ENCODE measurements at places on chromosomes 7 and 10.

DNA sequence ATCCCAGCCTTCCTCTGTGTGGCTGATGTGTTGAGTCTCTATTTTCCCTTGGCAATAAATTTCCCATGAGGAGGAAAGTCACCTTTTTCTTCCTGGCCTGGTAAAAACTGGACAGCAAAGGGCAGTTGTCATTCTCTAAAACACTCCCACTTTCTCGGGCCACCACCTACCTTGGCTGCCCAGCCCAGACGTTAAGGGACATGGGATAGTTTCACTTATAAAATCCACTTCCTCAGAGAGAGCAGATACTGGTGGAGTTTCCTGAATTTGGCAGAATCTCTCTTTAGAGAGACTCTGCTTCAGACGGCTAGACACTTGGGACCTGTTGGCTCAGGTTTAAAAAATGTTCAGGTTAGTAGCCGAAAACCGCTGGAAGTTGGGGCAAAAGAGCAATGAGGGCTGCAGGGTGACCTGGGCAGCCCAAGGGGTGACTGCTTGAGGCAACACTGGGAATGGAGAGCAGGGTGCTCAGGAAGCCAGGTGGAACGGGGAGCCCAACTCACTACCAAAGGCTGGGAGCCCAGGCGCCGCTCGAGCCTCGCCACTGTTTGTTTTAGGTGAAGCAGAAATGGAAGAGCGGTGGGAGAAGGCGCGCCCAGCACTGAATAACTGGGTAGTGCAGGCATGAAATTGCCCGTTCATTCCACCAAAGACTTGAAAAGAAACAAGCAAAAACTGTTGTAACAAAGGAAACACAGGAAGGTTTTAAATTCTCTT, 186.1 kb downstream of the TRIL start:
- no peak for DNase-seq

GRCh38 chr7:130909161-130909836, 175.3 kb upstream of the KLF14 start:
- no peak for DNase-seq

DNA sequence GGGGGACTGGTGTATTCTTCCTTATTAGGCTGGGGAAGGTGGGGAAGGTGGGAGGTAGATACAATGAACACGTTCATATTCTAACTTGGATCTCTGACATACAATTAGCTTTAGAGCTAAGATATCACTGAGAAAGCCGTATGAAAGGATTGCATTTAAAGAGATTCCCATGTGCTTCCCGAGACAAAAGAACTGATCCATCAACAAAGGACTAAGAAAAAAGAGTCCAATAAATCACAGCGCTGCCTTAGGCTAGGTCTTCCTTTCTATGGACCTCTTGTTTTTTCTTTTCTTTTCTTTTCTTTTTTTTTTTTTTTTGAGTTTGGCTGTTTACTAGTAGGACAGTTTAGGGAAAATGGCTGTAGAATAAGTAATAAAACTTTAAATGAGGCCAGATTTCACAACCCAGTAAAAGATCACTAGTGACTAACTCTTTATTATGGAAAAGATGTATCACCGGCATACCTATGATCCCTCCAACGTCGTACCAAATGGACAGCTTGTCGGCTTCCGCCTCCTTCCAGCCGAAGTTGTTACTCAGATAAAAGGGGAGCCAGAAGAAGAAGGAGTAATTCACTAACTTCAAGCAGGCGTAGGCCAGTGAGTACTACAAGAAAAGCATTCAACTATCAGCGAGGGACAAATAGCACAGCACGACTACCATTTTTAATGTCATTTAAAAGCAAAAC, 50.0 kb downstream of the SLC37A3 start:
- no peak for DNase-seq

DNA sequence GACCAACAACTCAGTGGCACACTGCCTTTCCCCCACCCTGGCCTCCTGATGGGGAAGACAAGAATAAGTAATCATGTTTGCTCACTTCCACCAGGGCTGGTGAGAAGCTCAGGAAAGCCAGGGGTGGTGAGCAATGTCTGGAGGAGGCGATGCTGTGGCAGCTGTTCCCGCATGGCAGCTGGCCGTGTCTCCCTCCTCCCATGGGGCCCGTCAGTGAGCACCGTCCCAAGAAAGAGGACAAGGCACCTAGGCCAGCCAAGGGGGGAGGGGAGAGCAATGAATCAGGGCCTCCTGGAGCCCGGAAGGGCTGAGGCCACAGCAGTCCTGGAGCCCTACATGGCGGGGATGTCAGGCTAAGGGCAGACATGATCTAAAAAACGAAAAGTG, 69.2 kb upstream of the INSIG1 start:
- no peak for DNase-seq

DNA sequence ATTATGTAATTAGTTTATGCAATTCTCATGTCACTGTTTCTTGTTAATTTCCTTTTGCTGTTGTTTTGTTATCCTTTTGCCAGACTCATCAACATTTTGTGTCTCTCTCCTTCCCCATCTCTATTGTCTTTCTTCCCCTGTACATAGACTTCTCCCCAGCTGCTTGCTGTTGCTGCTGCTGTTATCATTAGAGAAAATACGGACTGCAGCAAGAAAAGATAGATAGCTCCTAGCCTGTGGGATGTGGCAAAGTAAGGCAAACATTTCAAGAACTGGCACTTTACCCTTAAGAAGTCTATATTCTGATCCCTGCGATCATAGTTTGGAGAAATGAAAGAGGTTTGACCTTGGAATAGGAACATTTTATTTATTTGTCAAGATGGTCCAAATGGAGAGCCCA, 162.2 kb downstream of the AOAH start:
- no peak for DNase-seq

DNA sequence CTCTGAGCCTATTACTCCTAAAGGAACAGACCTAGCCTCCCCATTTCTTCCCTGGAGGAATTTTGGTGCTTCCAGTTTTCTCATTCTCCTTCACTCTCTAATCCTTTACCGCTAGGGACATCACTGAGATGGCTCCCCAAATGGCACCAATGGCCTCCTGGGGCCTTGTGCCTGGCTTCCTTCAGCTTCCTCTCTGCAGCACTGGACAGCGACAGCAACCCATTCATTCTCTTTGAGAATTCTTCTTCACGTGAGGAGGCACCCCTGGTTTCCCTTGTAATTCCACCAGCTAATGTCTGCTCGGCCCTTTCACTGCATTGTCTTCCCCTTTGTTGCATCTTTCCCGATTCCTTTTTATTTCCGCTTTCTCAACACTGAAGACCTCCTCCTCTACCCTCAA, 24.6 kb upstream of the KDM7A start:
- DNase-seq, result no peak

DNA sequence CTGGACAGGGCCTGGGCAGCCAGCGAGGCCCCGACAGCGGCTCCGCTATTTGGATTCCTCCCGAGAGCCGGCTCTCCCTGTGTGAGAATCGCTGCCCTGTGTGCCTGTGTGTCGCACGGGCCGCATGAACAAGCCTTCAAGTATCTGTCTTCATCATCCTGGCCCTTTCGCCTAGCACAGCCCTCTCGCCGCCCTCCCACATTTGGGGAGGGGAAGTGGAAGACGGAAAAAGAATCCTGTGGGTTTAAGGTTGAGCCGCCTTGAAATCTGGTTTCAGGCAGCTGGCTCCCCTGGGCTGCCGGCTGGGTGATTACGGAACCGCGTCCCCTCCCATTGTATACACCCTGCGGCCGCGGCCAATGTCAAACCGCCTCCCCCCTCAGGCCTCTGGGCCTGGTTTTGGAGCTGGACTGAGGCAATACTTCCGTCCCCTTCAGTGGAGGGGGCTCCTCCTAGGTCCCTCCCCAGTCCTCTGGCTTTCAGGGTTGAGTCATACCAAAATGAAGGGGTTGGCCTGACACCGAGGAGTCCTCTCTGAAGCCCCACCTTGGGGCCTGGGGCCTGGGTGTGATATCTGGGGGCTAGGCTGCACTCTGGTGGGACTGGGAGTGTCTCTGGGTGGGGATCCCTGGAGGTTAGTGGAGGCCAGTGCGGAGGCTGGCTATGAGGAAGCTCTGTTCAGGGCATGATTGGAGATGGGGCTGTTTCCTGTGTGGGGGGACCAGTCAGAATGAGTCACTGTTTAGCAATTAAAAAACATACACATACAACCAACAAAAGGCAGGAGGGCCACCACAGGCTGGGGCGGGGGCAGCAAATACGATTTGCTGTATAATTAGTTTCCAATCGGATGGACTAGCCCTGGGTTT, 1.7 kb downstream of the TRIM8 start:
- DNase-seq, result peak; percentile 100
